Type B pancreatic cell (in vitro differentiated cells): ENCODE measurements at places on chromosomes 1 and 21. TPM values are rescaled to one million over a fixed set of nuclear protein-coding genes. Genes with fewer than 3 reads are reported as not detected.
A peak's percentile ranks its signal among the peaks of the same experiment; 100 is the strongest.

GRCh38 chr1:48878191-48878940, 101.7 kb upstream of the BEND5 start:
- no peak for DNase-seq
- peaks cover 11% of the 10 kb centered on the region for H3K27me3 ChIP-seq
- H3K27ac ChIP-seq, result no peak overlapping the region
- H3K36me3 ChIP-seq, result no peaks in the 10 kb centered on the region

- no peak overlapping the region for H3K27ac ChIP-seq
- DNase-seq, result no peak
- H3K4me3 ChIP-seq, result no peak overlapping the region
- H3K27me3 ChIP-seq, result peaks cover 22% of the 10 kb centered on the region
These were observed 118.2 kb downstream of the RRAGC start for GRCh38 chr1:38741341-38741740.

- peaks cover 8% of the 10 kb centered on the region for H3K36me3 ChIP-seq
- no peak overlapping the region for H3K4me3 ChIP-seq
- H3K27ac ChIP-seq, result no peak overlapping the region
- no peaks in the 10 kb centered on the region for H3K27me3 ChIP-seq
- no peak for DNase-seq
These were observed 66.2 kb downstream of the COQ8A start for GRCh38 chr1:227006226-227006796.

DNA sequence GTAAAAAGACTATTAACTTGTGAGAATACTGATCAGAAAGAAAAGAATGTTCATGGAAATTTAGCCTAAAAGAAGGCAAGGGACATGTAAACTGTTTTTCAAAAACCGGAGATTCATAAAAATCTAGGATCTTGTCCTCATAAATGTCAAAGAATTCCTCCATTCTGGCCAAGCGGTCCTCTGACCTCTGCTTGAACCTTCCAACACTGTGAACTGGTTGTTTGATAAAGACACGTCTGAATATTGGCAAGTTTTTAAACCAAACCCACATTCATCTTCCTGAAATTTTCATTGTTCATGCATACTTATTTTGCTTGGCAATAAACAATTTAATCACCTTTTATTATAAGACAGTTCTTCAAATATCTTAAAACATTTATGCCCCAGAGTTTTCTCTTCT, 19.8 kb downstream of the ASPM start:
- peaks cover 14% of the 10 kb centered on the region for H3K36me3 ChIP-seq
- no peak overlapping the region for H3K4me3 ChIP-seq
- DNase-seq, result no peak

DNA sequence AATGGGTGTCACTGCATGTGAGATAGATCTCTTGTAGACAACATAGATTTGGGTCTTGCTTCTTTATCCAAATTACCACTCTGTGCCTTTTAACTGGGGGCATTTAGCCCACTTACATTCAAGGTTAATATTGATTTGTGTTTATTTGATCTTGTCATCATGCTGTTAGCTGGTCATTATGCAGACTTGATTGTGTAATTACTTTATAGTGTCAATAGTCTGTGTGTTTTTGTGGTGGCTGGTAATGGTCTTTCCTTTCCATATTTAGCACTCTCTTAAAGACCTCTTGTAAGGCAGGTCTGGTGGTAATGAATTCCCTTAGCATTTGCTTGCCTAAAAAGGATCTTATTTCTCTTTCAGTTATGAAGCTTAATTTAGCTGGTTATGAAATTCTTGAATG, 29.6 kb downstream of the ZNF691 start:
- peaks cover 9% of the 10 kb centered on the region for H3K27me3 ChIP-seq
- no peak overlapping the region for H3K27ac ChIP-seq
- H3K4me3 ChIP-seq, result no peak overlapping the region

- H3K27ac ChIP-seq, result peak overlapping the region; percentile 51
- no peak overlapping the region for H3K4me3 ChIP-seq
- peaks cover 4% of the 10 kb centered on the region for H3K4me1 ChIP-seq
- no peaks in the 10 kb centered on the region for H3K36me3 ChIP-seq
These were observed 124.0 kb upstream of the SPATA6 start for GRCh38 chr1:48596046-48596445.

- H3K27me3 ChIP-seq, result no peaks in the 10 kb centered on the region
- H3K36me3 ChIP-seq, result no peaks in the 10 kb centered on the region
- DNase-seq, result no peak
- H3K27ac ChIP-seq, result peak overlapping the region; percentile 80
These were observed 55.8 kb downstream of the SLC9A1 start for GRCh38 chr1:27099135-27099586.

DNA sequence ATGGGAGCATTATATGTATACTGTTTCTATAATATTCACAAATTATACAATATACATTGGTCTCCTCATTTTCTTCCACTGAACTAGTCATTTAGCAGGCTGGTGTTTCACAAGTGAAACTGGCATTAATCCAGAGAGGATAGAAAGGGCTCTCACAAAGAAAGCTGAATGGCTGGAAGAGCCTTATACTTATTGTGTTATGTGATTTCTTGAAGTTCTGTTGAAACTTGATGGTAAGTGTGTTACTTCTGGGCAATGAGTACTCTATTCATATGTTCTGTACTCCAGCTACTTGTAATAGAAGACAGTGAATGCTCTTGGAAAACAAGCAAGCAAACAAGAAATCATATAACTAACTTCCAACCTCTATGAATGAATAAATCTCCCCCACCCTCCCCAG, 14.9 kb downstream of the STX12 start:
- DNase-seq, result no peak
- no peaks in the 10 kb centered on the region for H3K27me3 ChIP-seq
- H3K4me1 ChIP-seq, result peaks cover 23% of the 10 kb centered on the region
- peak overlapping the region; percentile 37 for H3K27ac ChIP-seq

- peaks cover 4% of the 10 kb centered on the region for H3K36me3 ChIP-seq
- no peak for DNase-seq
- peaks cover 9% of the 10 kb centered on the region for H3K27me3 ChIP-seq
These were observed 3.3 kb upstream of the F3 start for GRCh38 chr1:94544706-94545490.

- no peaks in the 10 kb centered on the region for H3K27me3 ChIP-seq
- H3K27ac ChIP-seq, result no peak overlapping the region
- H3K36me3 ChIP-seq, result no peaks in the 10 kb centered on the region
- H3K4me1 ChIP-seq, result peaks cover 10% of the 10 kb centered on the region
These were observed 43.1 kb downstream of the CLSTN1 start for GRCh38 chr1:9780554-9781110.

DNA sequence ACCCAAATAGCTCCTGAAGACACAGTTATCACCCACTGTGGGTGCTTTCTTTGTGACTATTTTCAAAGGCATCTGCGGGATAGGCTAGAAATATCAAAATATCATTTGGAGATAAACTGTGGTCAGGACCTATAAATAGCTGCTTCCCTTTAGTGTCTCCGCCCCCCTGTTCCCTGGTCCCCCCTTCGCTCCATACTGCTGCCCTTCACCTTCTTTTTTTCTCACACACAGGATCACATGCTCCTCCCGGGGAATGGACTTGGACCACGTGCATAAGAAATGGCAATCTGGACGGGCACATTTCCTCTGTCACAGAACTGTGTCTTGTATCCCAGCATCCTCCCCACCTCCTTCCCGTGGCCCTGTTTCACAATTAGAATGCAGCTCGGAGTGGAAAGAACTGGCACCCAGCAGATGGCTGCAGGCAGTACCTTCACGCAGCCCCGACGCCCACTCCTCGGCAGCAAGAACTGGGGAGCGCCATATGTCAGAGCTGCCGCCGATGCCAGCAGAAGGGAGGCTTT, 68.8 kb upstream of the SSX2IP start:
- no peak overlapping the region for H3K4me3 ChIP-seq
- peaks cover 19% of the 10 kb centered on the region for H3K4me1 ChIP-seq
- no peaks in the 10 kb centered on the region for H3K36me3 ChIP-seq
- peaks cover 4% of the 10 kb centered on the region for H3K27me3 ChIP-seq

DNA sequence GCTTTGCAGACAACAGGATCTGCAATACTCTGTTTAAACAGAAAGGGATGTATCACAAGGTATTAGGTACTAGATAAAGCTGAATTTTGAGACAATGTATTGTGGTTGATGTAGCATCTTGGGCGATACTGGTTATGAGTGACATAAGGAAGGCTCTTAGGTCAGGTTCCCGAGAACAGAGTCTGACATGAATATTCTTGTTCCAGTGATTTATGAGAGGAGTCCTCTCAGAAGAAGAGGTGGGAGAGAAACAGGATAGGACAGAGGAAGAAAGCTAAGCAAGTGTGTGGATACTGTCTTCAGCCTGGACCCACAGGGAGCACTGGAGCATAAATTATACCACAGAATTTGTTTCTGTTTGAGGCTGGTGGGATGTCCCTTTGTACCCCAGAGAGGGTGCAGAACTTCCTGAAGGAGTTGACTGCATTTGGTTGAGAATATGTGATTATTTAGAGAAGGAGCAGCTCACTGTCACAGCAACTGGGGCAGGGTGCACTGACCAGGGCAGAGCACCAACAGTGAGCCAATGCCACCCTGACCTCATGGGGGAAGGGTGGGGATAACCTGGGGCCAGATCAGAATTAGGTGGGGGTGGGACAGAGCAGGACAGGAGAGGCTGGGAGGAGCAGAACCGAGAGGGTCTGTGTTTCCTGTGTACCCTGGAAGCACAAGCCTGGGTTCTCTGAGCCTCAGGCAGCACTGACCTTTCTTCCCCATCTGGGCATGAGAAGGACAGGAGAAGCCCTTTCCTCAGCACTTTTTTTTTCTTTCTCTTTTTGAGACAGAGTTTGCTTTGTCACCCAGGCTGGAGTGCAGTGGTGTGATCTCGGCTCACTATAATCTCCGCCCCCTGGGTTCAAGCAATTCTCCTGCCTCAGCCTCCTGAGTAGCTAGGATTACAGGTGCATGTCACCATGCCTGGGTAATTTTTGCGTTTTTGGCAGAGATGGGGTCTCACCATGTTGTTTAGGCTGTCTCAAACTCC, 36.3 kb upstream of the SLC6A9 start:
- H3K4me3 ChIP-seq, result no peak overlapping the region
- peaks cover 16% of the 10 kb centered on the region for H3K4me1 ChIP-seq
- no peak for DNase-seq
- H3K36me3 ChIP-seq, result no peaks in the 10 kb centered on the region
- no peak overlapping the region for H3K27ac ChIP-seq

- no peaks in the 10 kb centered on the region for H3K27me3 ChIP-seq
- no peak for DNase-seq
- H3K4me1 ChIP-seq, result no peaks in the 10 kb centered on the region
These were observed 102.7 kb upstream of the CD55 start for GRCh38 chr1:207218512-207219362.

GRCh38 chr1:77282187-77282865, 507 bp downstream of the AK5 start:
- DNase-seq, result no peak
- H3K36me3 ChIP-seq, result no peaks in the 10 kb centered on the region
- H3K4me1 ChIP-seq, result no peaks in the 10 kb centered on the region
- H3K4me3 ChIP-seq, result peak overlapping the region; percentile 79

DNA sequence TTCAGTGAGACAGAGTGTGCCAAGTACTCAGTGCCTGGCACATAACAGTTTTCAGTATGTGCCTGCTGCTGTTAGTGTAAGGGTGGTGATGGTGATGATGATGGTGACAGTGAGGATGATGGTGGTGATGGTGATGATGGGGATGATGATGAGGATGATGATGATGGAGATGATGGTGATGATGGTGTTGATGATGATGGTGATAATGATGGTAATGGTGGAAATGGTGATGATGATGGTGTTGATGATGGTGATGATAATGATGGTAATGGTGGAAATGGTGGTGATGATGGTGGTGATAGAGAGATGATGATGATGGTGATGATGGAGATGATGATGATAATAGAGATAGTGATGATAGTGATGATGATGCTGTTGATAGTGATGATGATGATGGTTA, 62.0 kb downstream of the AJAP1 start:
- peaks cover 3% of the 10 kb centered on the region for H3K4me1 ChIP-seq
- H3K27me3 ChIP-seq, result peaks cover 13% of the 10 kb centered on the region
- no peak overlapping the region for H3K4me3 ChIP-seq
- peaks cover 10% of the 10 kb centered on the region for H3K36me3 ChIP-seq
- DNase-seq, result no peak
- no peak overlapping the region for H3K27ac ChIP-seq

DNA sequence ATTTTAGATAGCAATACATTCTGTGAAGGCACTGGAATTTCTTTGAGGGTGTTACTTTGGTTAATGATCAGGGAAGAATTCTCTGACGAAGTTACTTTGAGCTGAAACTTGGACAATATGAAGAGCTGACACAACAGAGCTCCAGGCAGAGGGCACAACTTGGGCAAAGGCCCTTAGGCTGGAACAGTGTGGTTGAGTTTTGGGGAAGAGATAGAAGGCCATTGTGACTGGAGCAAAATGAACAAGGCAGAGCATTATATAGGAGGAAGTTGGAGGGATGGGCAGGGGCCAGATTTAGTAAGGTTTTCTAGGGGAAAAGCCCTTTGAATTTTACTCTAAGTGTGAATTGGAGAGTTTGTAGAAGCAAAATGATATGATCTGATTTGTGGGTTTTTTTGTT, 30.9 kb downstream of the LMO4 start:
- no peaks in the 10 kb centered on the region for H3K27me3 ChIP-seq
- peaks cover 6% of the 10 kb centered on the region for H3K36me3 ChIP-seq
- no peak for DNase-seq
- no peak overlapping the region for H3K4me3 ChIP-seq
- H3K27ac ChIP-seq, result no peak overlapping the region
- H3K4me1 ChIP-seq, result peaks cover 10% of the 10 kb centered on the region

GRCh38 chr1:99180915-99181314, 83.4 kb upstream of the PLPPR4 start:
- H3K27ac ChIP-seq, result no peak overlapping the region
- H3K4me1 ChIP-seq, result no peaks in the 10 kb centered on the region
- no peaks in the 10 kb centered on the region for H3K36me3 ChIP-seq
- no peak overlapping the region for H3K4me3 ChIP-seq
- DNase-seq, result no peak

- peaks cover 17% of the 10 kb centered on the region for H3K36me3 ChIP-seq
- H3K27ac ChIP-seq, result peak overlapping the region; percentile 33
- peak overlapping the region; percentile 19 for H3K4me3 ChIP-seq
- H3K27me3 ChIP-seq, result no peaks in the 10 kb centered on the region
These were observed 3.6 kb downstream of the YBEY start for GRCh38 chr21:46289655-46290179.

- DNase-seq, result no peak
- no peaks in the 10 kb centered on the region for H3K27me3 ChIP-seq
- H3K36me3 ChIP-seq, result no peaks in the 10 kb centered on the region
- H3K4me1 ChIP-seq, result peaks cover 28% of the 10 kb centered on the region
These were observed 906 bp upstream of the RGS13 start for GRCh38 chr1:192635041-192635440.

- H3K27ac ChIP-seq, result no peak overlapping the region
- no peak overlapping the region for H3K4me3 ChIP-seq
These were observed 8.9 kb downstream of the SLAMF1 start for GRCh38 chr1:160637821-160638539.

- no peak overlapping the region for H3K27ac ChIP-seq
- H3K4me3 ChIP-seq, result no peak overlapping the region
- no peaks in the 10 kb centered on the region for H3K4me1 ChIP-seq
- no peak for DNase-seq
- H3K36me3 ChIP-seq, result no peaks in the 10 kb centered on the region
These were observed 15.1 kb downstream of the PLPPR5 start for GRCh38 chr1:98989556-98989907.

ZNF669 gene
- total RNA-seq, result 19.8 and 21.3 TPM in 2 replicates

SPOCD1 gene
- 0.52 and 1.1 TPM in 2 replicates for total RNA-seq

VSIG8 gene
- total RNA-seq, result not detected in 2 replicates

ADCY10 gene
- total RNA-seq, result 0.14 and 0.39 TPM in 2 replicates

TAS1R1 gene
- not detected in 2 replicates for total RNA-seq

NCMAP gene
- 2.1 and 2.4 TPM in 2 replicates for total RNA-seq

TRIM67 gene
- 0.65 and 2.1 TPM in 2 replicates for total RNA-seq

EVA1C gene
- total RNA-seq, result 0.63 and 1.2 TPM in 2 replicates

RASAL2 gene
- total RNA-seq, result 21.8 and 32.6 TPM in 2 replicates

TDRD5 gene
- 0.52 TPM in 1 of 2 replicates, not detected in the other for total RNA-seq

SYCP1 gene
- not detected in 2 replicates for total RNA-seq

LRRC7 gene
- 1.9 and 2.8 TPM in 2 replicates for total RNA-seq

SPRR2A gene
- total RNA-seq, result 0.75 and 2.3 TPM in 2 replicates

MFSD2A gene
- 6.1 and 7.3 TPM in 2 replicates for total RNA-seq

CYP4A11 gene
- not detected in 2 replicates for total RNA-seq
